ENCODE measurements at places on chromosomes 7 and 10.

- no peak for DNase-seq
Observed at GRCh38 chr7:107534139-107534538, 29.6 kb downstream of the COG5 start.

- DNase-seq, result peak; percentile 75
Observed at GRCh38 chr7:18352339-18353255, 143.0 kb upstream of the HDAC9 start.

DNA sequence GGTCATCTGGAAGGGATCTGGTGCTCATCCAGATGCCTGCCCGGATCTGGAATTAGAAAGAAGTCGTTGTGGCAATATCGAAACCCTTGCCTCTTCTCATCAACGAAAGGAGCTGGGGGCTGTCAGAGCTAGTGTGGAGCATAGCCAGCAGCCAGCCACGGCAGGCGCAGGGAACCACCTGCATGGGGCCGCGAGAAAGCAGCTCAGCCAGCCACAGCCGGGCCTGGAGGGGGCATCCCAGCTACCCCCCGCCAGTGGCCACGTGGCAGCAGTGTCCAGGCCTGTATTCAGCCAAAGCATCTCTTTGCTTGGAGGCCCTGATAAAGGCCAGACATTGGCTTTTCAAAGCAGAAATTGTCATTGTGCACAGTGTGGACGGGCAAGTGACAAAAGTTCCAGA, 19.1 kb downstream of the GPR26 start:
- no peak for DNase-seq

- DNase-seq, result no peak
Observed at GRCh38 chr7:11328309-11328708, 354.6 kb downstream of the PHF14 start.

DNA sequence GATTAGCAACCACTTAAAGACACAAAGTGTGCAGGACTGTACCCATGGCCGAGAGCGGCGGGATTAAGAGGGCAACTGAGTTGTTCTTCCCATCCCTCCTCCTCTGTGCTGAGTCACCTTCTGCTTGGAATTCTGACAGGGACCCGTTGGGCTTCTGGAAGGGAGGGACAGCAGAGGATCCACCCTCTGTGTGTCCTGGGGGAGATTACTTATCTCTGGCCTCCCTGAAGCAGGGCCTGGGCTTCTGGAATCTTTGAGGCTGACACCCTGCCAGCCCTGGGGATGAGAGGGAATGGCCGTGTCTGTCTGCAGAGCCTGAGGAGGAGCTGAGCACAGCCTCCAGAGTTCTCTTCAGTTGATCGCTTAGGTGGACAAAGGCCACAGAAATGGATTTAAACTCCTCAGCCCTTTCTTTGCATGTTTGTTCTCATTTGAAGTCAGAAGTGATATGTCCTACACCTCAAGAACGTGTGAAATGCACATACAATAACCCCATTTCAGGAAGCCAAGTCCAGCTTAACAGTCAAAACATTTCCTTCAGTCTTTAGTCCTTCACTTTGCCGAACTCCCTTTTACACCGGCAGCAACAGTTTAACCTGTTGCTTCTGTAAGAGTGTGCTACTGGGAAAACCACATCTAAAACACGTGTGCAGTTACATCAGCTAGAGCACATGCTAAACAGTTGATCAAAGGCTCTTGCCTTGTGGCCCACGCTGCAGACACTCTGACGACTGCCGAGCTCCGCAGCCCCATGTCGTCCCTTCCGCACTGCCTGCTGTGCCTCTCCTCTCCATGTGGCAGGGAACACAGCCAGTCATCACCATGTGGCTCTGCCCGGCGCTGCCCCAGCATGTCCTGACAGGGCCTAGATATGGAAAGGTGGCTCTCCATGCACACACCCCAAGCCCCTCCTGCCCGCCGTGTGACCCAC, 55.7 kb downstream of the IKZF1 start:
- no peak for DNase-seq

- DNase-seq, result no peak
Observed at GRCh38 chr7:146375170-146375569, 258.6 kb downstream of the CNTNAP2 start.

- no peak for DNase-seq
Observed at GRCh38 chr7:135877805-135878204, 99.4 kb downstream of the MTPN start.

- no peak for DNase-seq
Observed at GRCh38 chr7:127535546-127536393, 49.6 kb downstream of the GCC1 start.

GRCh38 chr10:88728107-88728763, 22.2 kb downstream of the LIPK start:
- no peak for DNase-seq

DNA sequence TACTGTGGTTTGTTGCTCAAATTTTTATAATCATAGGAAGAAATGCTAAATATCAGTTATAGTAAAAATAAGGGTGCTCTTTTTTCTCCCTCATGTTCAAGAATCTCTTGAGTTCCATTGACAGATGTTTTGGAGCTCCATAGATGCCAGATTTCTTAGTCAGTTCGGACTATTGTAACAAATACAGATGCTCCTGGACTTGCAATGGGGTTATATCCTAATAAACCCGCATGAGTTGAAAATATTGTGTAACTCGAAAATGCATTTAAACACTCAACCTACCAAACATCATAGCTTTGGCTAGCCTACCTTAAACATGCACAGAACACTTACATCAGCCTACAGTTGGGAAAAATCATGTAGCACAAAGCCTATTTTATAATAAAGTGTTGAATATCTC, 100.7 kb upstream of the CSTF2T start:
- no peak for DNase-seq

DNA sequence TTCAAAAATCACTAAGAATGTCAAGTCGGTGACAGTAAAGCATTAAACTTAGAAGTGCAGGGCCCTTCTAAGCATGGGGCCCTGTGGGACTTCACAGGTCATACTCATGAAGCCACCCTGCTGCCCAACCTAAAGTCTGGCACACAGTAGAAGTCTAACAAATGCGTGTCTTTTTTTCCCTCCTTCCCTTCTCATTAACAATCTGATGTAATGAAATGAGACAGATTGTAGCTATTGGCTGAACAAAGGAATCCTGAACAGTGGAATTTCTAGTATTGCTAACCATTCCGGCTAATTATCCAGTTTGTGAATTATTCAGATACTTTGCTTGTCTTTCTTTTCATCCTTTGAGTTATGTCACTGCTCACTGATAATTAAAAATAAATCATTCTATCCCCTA, 369.9 kb downstream of the WDR11 start:
- DNase-seq, result no peak

- peak; percentile 39 for DNase-seq
Observed at GRCh38 chr7:121547544-121548092, 151.5 kb upstream of the FAM3C start.

DNA sequence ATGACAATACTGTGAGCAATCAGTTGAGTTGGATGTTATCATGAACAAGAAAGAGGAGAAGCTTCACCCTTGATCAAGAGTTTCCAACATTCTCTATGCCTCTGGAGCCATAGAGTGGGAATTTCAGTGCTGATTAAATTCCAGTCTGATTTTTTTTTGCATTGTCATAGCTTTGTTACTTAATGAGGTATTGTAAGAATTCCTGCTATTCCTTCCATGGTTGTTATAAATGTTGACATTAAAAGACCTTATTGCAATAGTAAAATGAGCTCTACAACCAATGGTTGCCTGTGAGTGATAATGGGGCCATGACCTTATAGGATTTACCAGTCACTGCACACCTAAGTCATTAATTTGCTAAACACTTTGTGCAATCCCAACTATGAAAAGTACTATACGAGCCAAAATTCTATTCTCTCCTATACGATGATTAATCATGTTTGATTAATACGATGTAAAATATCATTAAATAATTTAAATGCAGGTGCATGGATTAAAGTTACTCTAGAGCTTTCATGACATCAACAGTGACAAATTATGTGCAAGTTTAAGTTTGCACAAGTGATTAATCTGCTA, 353.2 kb upstream of the KLF6 start:
- DNase-seq, result no peak

GRCh38 chr7:49669285-49669684, 104.2 kb upstream of the VWC2 start:
- no peak for DNase-seq

DNA sequence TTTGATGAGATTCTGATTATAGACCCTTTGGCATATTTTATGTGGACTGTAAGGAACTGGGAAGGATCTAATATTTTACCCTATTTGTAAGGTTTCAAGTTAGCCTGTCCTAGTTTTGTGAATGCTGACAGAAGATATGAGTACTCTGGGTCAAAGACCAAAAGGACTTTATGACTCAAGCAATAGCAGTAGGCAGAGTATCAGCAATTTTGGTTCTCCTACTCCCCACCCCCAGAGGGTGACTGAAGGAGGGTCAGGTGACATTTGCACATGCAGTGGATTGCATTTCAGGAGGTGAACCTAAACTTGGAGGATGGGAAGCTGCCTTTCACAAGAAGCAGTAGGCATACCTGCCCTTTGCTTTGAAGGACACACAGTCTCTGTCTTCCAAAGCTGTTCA, 84.0 kb upstream of the KLF6 start:
- DNase-seq, result no peak

- no peak for DNase-seq
Observed at GRCh38 chr10:130022086-130022485, 58.0 kb upstream of the EBF3 start.

- no peak for DNase-seq
Observed at GRCh38 chr7:65827366-65827765, 45.5 kb upstream of the VKORC1L1 start.

DNA sequence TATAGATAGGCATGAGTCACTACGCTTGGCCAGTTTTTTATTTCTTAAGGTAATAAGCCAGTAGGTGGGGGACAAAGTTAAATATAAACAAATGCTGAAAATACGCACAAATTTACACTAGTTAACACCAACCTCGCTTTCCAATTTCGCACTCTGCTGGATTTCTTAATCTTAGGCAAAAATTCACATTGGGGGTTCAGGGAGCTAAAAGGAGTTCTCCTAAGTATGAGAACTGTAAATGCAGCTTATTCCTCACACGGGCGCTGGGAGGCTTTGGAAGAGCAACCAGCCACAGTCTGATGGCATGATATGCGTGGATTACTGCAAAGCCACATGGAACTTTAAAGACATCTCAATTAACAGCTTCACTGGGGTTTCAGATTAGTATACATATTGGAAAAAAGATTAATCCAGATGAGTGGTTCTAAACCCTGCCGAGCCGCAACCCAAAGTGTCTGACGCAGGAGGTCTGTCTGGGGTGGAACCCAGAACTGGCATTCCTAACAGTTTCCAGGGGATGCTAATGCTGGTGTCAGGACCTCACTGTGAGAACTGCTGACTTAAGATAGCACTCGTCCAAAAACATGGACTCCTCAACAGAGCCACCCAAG, 16.2 kb downstream of the TNS3 start:
- DNase-seq, result no peak

- DNase-seq, result no peak
Observed at GRCh38 chr10:45410807-45411606, 37.0 kb downstream of the ALOX5 start.

DNA sequence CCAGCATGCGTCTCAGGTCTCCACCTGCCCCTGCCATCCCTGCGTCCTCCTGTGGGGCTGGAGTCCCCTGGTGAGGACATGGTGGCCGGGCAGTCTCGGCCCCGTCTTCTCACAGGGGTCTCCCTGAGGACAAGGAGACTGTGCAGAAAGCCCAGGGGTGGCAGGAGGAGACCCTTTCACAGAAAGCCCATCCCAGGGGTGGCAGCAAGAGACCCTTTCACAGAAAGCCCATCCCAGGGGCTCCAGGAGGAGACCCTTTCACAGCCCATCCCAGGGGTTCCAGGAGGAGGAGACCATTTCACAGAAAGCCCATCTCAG, 14.8 kb upstream of the CHST12 start:
- no peak for DNase-seq

DNA sequence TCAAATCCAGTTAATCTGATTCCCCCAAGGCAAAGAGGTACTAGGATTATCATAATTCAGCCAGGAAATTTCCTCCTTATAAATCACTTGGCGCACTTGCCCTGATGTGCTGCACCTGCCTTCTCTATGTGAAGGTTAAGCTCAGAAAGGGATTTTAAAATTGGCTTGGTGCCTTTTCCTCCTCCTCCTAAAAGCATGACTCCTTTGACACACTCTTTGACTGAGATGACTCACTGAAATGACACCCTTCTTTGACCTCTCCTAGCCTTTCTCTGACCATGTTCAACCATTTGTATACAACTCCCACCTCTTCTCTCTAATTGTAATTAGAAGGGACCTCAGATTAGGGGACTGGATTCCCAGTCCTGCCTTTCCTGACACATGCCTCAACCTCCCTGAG, 46.5 kb downstream of the ABLIM1 start:
- no peak for DNase-seq

GRCh38 chr10:43203448-43204041, 63.3 kb downstream of the RASGEF1A start:
- DNase-seq, result no peak

GRCh38 chr10:45422866-45423659, 49.0 kb downstream of the ALOX5 start:
- no peak for DNase-seq

DNA sequence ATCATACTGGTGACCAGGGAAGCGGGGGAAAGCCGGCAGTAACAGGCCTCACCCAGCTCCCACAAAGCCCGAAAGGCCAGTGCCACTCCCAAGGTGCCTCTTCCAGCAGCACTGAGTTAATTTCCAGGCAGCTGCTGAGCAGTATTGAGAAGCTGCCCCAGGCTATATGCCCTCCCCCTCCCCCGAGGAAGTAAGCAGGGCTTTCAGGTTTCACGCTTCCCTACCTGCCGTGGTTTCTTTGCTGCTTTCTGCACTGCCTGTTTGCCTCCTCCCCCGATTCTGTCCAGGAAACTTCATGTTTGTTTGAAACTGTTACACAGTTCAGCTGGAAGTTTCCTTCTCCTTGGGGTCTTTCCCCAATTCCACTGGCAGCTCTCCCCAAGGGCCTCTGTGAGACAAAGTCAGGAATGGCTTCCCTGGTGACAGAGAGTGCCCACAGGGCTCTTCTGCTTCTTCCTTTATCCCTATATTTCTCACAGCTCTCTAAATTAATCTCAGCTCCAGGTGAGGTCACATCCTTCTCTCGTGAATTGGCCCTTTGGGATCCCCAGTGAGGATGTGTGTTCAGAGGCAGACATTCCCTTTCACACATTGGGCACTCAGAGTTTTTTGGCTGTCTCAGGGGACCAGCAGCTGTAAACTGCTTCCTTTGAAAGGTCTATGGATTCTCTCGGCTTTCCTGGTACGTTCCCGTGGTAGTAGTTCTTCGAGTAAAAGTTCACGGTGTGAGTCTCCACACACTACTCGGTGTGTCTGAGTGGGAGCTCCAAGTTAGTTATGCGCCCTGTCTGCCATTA, 19.4 kb downstream of the C1GALT1 start:
- no peak for DNase-seq

DNA sequence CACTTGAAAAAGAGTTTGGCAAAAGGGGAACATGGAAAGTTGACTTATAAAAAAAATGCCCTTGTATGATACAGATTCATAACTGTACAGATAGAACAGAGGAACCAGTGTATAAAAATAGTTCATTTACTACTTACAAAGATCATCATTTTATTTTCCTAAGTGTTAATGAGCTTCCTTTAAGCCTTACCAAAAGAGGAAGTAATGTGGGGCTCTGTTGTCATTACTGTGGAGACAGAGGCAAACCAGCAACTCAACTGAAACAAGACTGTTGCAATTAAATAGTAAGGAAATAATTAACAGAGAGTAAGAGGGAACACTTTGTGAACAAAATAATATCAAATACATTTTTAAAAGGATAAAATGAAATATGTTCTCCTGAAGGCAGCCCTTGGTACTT, 526.2 kb upstream of the ADARB2 start:
- no peak for DNase-seq

Measured in SW 1271 (cell line).